ENCODE measurements at places on chromosomes 1 and 21. TPM values are rescaled to one million over a fixed set of nuclear protein-coding genes. Genes with fewer than 3 reads are reported as not detected.

GRCh38 chr1:108722292-108722691, 9.6 kb downstream of the FNDC7 start:
- no peak for ATAC-seq

GRCh38 chr21:37758982-37759381, 157.3 kb downstream of the KCNJ6 start:
- no peak for ATAC-seq

- no peak for ATAC-seq
Measured at GRCh38 chr1:167227934-167228378, 7.3 kb downstream of the POU2F1 start.

SLC2A5 gene
- 2.7 TPM for total RNA-seq

DNA sequence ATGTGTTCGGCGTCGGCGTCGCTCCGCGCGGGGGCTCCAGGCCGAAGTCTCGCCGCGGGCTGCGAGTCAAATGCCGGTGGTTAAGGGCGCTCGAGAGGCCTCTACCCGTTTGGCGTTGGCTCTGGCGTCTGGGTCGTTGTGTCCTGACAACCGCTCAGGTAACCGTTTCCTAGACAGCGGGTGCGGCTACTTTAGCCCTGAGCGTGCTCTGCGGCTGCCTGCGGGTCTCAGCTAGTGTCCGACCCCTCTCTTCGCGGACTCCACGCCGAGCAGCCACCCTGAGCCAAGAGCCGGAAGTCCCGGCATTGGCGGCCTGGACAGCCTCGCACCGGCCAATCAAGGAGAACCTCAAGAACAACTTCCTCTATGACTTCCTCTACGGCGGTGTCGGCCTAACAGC, 173.4 kb downstream of the SETD4 start:
- no peak for ATAC-seq

- ATAC-seq: no peak
Measured at GRCh38 chr1:21126324-21126723, 50.4 kb downstream of the EIF4G3 start.

CD52 gene
- total RNA-seq: 2.7 TPM

INKA2 gene
- total RNA-seq: 12.8 TPM

DDX59 gene
- total RNA-seq: 34.7 TPM

DNA sequence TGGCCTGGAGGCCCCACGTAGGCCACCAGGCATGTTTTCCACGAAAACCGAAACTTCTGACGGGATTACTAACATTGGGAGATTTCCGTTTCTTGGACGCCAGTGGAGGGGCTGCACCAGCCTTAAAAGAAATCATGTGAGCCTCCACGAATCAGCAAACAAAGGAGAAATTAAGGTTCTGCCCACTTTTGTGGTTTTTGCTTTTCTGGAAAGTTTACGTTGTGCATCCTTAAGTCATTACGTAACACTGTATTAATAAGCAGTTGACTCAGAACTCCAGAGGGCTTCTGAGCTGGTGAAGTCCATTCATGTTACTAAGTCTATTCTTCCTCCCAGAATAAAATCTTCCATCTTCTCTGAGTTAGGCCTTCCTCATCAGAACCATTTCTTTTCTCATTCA, 168.5 kb downstream of the PSMG1 start:
- ATAC-seq: no peak

DNA sequence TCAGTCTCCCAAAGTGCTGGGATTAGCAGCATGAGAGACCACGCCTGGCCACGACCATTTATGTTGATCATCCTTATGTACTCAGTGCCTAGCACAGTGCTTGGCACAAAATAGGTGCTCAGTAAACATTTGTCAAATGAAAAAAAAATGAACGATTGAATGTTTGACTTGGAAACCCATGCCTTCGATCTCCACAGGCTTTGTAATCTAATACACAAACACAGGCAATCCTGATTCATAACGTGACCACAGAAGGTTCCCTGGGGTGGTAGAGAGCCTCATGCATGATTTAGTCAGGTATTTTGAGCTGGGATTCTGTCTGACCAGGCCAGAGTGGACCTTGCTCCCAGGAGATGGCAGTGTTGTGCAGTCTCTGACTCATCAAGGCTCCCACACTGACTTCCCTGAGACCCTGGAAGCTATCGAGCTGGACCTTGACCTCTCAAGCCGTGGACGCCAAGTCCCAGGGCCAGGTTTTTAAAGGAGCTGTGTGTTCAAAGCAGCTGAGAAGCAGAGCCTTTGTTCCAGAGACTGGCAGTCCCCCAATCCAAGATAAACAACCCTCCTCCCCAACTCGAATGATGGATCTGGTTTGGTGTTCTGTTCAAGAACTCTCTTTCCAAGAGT, 81.1 kb downstream of the PGM1 start:
- peak; percentile 90 for ATAC-seq

GRCh38 chr1:20093940-20094391, 24.0 kb downstream of the PLA2G5 start:
- peak; percentile 91 for ATAC-seq

DNA sequence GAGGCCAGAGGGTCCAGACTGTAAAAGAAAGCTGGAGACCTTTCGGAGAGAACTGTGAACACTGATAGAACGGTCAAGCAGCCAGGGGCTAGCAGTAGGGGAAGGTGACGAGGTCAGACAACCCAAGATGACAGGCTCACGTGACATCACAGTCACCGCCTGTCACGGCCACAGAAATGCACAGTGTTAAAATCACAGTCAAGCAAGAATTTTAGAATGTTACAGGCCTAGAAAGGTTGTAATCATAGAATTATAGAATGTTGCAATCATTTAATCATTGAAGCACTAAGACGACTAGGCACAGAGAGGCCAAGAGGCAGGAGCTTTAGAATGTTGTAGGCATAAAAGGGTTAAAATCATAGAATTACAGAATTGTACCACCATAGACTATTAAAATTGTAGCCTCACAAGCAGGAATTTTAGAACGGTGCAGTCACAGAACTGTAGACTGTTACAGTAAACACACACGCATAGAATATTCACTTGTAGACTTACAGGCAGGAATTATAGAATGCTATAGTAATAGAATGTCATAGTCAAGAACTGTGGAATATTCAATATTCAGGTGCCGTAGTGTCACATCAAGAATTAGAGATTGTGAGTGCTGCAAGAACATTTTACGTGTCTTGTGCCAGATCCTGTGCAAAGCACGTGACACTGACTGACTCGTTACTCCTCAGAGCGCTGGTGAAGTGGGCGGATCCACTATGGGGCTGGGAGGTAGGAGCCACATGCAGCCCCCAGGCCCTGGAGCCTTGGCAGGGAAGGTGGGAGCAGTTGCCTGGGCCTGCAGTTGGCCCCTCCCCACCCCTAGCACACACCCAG, 118.1 kb downstream of the EPHB2 start:
- ATAC-seq: no peak

- ATAC-seq: peak; percentile 88
Measured at GRCh38 chr1:156608036-156608674, 6.9 kb upstream of the GPATCH4 start.

IGSF3 gene
- 1.7 TPM for total RNA-seq

DNA sequence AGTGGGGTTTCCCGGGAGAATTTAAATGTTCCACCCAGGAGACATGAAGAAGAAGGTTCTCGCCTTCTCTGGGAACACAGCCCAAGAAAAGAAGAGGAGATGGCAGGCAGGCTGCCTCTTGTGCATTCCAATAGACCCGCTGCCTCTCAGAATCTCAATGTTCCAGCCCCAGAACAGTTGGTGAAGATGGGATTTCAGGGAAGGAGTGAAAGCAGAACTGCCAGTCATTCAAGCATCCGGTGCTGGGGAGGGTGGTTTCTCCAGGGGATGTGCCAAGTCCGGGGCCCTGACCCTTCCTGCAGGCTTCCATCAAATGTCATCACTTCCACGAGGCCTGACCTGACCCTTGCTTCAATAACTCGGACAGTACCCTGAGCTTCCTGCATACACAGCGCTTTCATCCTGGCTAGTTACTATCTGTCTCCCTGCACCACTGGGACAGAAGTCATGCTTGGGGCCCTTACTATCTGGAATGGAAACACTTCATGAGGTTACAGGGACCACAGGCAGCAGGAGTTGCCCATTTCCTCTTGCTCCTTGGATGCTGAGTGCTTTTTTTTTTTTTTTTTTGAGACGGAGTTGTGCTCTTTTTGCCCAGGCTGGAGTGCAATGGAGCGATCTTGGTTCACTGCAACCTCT, 386.6 kb upstream of the POU3F1 start:
- ATAC-seq: no peak

CTH gene
- total RNA-seq: 1.5 TPM

MAP3K21 gene
- 1.2 TPM for total RNA-seq

GRCh38 chr1:98739762-98740161, 78.2 kb downstream of the SNX7 start:
- no peak for ATAC-seq

DNA sequence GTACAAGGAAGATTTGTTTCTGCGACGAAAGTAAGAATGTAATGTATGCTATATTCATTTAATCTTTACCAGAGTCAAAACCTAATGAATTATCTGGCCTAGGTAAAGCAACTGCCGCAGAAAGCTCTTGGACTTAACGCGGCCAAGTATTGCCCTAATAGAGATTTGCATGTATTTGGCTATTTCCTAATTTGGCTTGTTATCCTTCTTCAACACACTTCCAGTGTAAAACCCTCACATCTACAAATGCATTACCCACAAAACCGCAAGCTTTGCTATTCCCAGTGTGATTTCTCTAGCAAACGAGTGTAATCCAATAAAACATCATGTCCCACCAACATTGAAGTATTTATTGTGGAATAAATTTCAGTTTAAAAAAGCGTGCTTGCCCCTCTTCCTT, 123.8 kb upstream of the LMO4 start:
- no peak for ATAC-seq

ATP6V1G3 gene
- not detected for total RNA-seq

GRCh38 chr1:54268762-54269297, 68.9 kb downstream of the MRPL37 start:
- peak; percentile 23 for ATAC-seq

DNA sequence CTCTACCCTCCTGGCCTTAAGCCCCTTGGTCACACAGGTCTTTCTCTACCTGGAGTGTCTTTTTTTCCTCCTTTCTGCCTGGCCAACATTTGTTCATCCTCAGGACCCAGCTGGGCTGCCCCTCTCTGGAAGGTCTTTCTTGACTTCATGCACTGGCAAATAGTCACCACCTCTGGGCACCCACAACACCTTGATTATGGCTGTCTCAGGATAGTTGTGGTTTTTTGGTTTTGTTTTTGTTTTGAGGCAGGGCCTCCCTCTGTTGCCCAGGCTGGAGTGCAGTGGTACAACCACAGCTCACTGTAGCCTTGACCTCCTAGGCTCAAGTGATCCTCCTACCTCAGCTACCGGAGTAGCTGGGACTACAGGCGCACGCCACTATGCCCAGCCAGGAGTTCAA, 10.8 kb downstream of the RPS6KA1 start:
- ATAC-seq: no peak

- no peak for ATAC-seq
Measured at GRCh38 chr1:41452704-41453290, 31.7 kb downstream of the EDN2 start.

DNA sequence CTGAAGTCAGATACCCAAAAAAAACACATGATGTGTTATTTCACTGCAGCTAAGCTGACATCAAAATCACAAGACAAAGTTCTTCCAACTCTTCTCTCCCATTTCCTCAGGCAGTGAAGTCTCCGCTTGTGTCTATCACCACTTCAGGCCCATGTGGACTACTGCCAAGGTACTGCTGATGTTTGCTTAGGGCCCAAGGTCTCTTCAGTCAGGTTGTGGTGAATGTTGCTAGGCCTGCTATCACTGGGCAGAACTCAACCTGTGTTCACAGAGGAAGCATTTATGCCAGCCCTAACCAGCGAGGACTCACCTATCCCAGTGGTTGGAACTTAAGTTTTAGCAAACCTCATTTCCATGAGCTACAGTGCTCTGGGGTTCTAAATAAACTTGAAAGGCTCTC, 156.5 kb upstream of the BRINP3 start:
- ATAC-seq: no peak

- no peak for ATAC-seq
Measured at GRCh38 chr1:80633947-80634706, 1166.6 kb upstream of the ADGRL2 start.

DNA sequence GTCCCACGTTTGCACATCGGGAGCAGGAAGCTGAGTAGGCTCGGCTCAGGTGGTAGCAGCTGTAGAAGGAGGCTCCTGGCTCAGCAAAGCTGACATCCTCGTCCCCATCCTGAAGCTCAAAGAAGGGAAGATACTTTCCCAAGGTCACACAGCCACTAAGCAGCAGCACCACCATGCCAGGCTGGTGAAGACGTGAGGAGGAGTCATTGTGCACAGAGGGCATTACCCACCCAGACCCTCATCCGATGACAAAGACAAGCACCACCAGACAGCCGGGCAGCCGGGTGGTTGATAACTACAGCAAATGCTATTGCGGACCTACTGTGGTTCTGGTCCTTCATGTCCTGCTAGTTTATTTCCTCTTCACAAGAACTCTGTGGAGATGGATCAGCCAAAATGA, 186.9 kb downstream of the MATN1 start:
- ATAC-seq: no peak

CD1B gene
- not detected for total RNA-seq

GRCh38 chr1:160363010-160363409, 3.9 kb upstream of the NHLH1 start:
- no peak for ATAC-seq

KISS1 gene
- not detected for total RNA-seq

GRCh38 chr21:21183092-21183491, 184.9 kb downstream of the NCAM2 start:
- ATAC-seq: no peak

DNA sequence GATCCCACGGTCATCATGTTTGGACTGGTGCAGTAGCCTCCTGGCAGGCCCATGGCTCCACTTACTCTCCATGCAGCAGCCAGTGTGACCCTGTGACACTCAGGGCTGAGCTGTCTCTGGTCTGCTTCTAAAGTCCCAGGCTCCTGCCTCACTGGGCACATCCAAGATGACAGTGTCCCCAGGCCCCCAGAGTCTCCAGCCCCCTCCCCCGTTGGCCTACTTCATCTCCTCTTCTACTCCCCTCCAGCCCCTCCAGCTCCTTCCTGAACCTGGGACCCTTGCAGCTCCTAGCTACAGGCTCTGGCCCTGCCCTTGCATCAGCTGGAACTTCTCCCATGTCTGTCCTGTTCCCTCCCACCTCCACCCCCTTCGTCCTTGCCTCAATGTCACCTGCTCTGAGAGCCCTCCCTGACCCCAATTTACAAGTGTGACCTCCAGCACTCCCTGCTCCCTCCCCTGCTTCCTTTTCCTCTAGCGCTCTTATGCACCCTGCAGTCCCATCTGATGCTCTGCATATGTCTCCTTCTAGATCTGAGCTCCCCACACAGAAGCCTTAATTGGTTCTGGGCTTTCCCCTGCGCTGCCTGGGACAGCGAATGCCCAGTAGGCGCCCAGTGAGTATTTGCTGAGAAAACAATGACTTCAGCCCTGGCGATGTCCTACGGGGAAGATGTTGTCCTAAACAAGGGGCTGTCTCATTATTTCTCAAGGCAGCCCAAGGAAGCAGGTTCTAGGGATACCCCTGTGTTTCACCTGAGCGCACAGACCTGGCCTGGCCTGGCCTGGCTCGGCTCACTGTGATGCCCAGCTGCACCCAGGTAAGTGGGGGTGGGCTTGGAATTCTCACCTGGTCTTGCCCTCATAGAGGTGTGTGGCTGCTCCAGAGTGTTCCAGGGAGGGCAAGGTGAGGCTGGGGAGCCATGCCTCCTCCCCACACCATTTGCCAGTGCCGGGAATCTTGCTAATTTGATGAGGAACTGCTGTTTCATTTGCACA, 600.6 kb downstream of the PTPRU start:
- no peak for ATAC-seq

- ATAC-seq: peak; percentile 52
Measured at GRCh38 chr1:37476460-37477197, 2.2 kb downstream of the ZC3H12A start.

- no peak for ATAC-seq
Measured at GRCh38 chr1:29998686-29999085, 724.7 kb downstream of the MATN1 start.

GRCh38 chr1:46687093-46687659, 15.5 kb downstream of the TEX38 start:
- peak; percentile 53 for ATAC-seq

TEX38 gene
- not detected for total RNA-seq

All from gastroesophageal sphincter (tissue), 4 donors.